Activated T-cell treated with anti-CD3 and anti-CD28 coated beads for 4 hours (primary cell): ENCODE measurements at places on chromosomes 3 and 15.

DNA sequence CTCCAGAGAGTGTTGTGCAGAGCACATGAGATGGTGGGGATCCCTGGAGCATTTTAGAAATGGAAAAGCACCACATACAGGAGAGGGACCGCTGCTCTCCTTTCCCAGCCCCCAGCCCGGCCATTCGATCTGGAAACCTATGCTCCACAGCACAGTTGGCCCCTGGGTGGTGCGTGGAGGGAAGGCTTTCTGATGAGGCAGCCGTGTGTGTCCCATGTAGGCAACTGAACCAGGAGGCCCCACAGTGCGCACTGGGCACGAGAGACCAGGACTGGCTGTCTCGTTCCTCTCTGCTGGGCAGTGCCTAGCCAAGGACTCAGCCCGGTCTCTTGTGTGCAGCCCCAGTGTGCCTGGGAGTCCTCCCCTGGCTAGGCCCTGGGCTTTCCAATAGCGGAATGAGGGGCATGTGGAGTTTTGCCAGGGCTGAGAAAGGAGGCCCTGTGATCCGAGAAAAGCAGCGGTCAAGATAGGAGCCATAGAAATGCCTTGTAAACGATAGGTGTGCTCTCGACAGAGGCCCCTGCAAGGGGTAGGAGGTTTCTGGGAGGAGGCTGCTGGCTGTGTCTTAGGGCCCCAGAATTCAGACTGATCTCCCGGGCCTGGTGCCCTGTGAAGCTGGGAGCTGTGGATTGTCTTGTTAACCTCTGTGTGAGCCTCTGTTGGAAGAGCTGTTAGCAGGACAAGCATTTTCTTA lies 39.0 kb downstream of the CHDH start:
- no peak for DNase-seq

DNA sequence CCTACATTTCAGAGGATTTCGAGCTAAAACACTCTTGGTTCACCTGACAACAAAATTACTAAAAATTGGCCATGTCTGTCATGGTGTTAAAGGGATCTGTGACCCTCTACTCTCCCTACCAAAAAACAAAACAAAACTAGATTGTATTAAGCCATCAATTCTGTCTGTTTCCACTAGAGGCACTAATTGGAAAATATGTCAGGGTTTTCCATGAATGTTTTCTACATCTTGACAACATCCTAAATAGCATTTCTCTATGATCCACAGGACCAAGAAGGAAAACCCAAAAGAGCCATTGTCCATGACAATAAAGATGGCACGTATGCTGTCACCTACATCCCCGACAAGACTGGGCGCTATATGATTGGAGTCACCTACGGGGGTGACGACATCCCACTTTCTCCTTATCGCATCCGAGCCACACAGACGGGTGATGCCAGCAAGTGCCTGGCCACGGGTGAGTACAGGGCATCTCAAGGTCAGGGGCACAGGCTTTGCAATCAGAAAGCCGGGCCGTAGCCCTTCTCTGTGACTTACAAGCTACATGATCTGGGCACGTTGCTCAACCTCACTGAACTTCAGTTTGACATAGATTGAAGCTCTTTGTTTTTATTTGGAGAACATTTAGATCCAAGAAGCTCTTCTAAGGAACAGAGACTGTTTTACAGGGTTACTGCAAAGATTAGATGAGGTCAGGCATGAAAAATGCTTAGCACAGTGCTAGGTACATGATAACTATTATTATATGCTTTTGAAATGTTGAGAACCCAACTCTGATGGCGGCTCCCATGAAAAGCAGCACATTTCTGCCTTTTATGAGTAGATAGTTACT lies 74.8 kb downstream of the DNASE1L3 start:
- no peak for DNase-seq

GRCh38 chr3:156161172-156161571 lies 40.8 kb downstream of the KCNAB1 start:
- no peak for DNase-seq

DNA sequence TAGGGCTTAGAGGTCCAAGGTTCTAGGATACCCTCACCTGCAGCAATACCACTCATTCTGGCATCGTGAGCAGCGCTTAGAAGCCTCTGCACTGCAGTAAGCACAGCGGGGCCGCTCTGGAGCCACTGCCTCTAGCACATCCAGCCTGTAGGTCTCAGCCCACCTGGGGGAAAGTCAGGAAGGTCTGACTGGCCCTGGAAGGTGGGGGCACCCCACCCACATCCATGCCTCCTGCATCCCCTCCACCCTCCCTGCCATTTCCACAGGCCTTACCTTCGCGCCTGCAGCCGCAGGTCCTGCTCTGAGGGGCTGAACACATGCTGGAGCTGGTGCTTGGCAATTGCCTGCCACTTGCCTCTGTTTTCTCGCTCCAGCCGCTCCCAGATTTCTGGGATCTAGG lies 901 bp upstream of the RASSF1 start:
- DNase-seq, result no peak

GRCh38 chr3:170064108-170064507 lies 26.3 kb downstream of the GPR160 start:
- DNase-seq, result no peak

DNA sequence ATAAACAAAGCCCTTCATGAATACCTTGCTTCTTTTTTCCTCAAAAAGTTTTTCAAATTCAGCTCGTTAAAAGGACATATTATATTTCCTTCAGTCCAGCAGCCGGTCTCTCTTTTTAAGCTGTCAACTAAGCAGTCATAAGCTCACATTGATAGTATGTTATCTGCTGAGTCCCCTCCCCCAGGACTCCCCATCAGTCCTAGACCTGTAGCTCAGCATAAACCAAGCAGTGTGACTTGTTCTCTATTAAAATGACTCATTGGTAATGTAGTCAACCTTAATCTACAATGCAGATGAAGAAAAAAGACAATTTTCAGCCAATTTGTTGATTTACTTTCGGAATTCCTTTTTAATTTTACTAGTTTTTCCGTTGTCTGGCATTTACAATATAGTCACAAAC lies 483.8 kb downstream of the MECOM start:
- DNase-seq, result no peak

- no peak for DNase-seq
These were observed 46.2 kb downstream of the DENND6A start for GRCh38 chr3:57646723-57647122.

GRCh38 chr3:43239755-43240154 lies 46.6 kb upstream of the SNRK start:
- DNase-seq, result no peak

DNA sequence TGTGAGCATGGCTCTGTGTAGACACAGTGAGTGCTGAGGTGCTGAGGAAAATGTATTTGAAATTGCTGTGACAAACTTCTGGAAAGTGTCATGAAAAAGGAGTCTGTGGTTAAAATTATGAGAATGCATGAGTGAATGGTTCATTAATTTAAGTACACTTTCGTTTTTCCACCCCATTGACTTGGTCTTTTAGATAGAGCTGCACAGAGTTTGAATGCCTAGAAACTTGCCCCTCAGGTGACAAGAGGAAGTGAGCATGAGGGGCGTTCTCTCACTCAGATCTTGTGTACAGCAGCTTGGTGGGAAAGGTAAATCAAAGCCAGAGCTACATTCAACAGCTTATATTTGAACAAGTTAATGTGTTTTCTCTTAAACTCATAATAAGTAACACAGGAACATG lies 296.8 kb downstream of the WDR72 start:
- DNase-seq, result no peak

DNA sequence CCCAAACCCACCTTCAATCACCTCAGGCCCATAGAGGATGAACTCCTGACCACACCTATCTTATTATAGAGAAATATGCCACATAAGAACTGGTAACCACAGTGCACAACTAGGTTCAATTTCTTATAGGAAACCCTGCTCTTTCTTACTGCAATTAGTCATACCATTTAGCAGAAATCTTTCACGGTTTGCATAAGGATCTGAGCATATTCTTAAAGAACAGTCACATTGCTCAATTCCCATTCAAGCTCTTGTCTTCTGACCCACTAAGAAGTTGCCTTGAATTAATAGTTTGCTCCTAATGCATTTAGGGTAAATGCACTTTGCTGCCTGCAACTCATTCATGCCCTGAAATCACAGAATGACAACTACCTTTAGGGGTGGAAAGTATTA lies 9.2 kb downstream of the ERC2 start:
- DNase-seq, result no peak

DNA sequence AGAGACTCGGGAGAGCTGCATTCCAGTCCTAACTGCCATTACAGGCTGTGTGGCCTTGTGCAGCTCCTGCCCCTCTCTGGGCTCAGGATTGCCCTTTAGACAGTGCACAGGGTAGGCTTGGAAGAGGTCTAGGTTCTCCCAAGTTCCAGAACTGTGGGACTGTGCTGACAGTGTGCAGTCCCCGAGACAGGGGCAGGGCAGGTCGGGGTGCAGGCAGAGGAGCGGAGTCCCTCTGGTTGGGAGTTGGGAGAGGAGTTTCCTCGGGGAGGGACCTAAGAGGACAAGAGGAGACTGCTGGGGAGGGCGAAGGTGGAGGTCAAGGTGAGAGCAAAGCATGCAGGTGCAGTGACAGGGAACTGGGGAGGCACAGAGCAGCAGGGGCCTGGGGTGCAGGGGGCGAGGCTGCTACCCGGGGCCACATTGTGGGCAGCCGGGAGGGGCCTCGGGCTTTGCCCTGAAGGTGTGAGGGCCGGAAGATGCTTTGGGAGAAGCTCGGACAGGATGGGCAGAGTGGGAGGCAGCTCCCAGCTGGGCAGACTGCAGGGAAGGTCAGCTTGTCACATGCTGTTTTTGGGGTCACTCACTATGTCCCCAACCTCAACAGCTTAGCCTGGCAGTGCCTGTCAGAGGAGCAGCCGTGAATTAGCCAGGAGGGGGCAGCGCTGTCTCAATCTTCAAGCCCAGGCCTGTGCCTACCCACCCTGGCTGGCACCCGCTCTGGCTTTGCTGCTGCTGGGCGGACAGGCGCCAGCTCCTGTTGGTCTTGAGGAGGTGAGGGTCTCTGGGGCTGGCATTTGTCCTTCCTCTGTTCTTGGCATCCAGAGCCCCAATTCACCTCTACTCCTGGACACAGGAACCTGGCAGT lies 15.4 kb upstream of the CSPG4 start:
- peak; percentile 66 for DNase-seq

DNA sequence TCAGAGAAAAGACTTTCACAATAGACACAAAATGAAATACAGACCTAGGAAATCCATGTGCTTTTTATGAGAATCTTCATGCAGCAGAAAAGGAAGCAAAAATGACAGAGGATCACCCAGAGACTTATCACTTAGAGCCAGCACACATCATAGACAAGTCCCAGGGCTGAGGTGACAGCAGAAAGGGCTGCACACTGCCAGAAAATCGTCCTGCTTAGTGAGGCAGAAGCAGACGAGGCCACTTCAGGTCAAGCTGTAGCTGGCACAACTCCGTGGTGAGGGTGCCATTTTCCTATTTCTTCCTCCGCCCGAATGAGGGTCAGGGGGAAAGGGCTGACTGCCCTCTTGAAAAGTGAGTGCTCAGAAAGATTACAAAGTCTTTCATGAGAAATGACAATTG lies 95.9 kb upstream of the TNIK start:
- DNase-seq, result no peak

- DNase-seq, result no peak
These were observed 28.8 kb upstream of the TRIM59 start for GRCh38 chr3:160478338-160478737.

- no peak for DNase-seq
These were observed 288.8 kb downstream of the ROBO2 start for GRCh38 chr3:77328690-77329089.

DNA sequence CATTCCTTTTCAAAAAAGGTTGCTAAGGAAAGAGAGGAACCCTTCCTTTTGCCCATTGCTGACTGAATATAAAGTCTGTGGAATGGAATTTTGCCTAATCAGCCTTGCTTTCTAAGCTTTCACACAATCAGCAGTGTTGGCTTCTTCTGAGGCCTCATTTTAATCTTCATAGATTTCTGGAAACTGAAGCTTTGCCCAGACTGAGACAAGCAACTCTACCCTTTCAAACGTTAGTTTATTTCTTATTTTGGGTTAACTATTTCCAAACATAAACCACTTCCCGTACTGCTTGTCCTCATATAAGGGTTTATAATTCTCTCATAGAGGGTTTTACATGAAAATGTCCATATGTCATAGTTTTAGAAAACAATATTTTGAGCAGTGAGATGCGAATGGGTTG lies 82.9 kb downstream of the NR1D2 start:
- no peak for DNase-seq

GRCh38 chr3:37902674-37903073 lies 41.0 kb downstream of the CTDSPL start:
- no peak for DNase-seq

DNA sequence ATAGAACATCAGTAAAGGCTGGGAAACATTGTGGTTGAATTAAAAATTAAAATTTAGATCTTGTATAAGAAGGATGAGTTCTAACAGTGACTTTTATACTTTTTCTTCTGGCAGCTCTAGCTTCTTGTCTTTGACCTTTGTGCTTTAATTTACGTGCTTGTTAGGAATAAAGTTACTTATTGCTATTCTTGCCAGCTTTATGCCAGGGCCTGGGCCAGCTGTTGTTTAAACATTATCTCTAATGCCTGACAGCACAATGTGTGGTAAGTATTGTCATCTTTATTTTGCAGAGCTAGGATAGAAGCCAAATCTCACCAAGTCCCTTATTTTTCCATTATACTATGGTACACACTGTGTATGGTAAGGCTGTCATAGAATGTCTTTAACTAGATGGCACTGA lies 766.7 kb upstream of the GOLIM4 start:
- no peak for DNase-seq

- DNase-seq, result no peak
These were observed 7.3 kb upstream of the ISG20 start for GRCh38 chr15:88631464-88632028.

DNA sequence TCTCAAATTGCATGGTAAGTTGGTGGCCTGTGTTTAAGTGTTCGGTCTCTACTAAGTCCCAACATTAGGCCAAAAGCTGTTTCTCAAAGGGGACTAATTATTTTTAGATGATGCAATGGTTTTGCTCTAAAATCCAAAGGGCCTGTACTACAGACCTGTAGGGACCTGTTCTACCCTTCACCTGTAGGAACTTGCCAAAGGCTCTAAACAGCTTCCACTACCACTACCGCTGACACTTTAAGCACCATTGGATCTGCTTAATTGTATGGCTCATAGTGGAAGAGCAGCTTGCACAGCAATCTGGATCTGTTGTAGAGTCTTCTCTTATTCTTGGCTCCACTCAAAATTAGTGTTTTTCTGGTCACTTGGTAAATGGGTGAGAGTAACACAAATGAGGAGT lies 346.8 kb downstream of the EPHA6 start:
- no peak for DNase-seq

- DNase-seq, result no peak
These were observed 6.0 kb upstream of the B3GNT5 start for GRCh38 chr3:183247011-183247589.

DNA sequence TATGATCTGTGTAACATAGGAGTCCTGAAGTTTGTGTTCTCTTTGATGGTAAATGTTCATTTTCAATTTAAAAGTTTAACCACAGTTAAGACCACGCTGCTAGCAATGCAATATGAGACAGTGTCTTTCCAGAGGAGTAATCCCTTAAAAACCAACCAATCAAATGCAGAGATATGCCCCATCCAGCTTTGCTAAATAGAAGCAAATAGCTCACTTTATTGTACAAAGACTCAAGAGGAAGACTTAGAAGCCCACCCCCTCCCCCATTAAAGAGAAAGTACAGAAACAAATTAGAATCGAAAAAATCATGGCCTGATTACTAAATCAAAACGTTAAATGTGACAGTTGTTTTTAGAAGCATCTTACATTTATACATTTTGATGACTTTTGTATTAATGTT lies 2.1 kb upstream of the ANP32A start:
- DNase-seq, result no peak
